T-helper 17 cell (primary cell): ENCODE measurements at places on chromosomes 4 and X.

GRCh38 chrX:12229986-12230385 is 91.7 kb downstream of the FRMPD4 start:
- DNase-seq = no peak

GRCh38 chr4:163595580-163595979 is 101.1 kb downstream of the TMA16 start:
- DNase-seq = no peak

GRCh38 chr4:2712261-2712842 is 43.8 kb downstream of the TNIP2 start:
- no peak for DNase-seq

- no peak for DNase-seq
Measured at GRCh38 chr4:6465955-6466354, 6.5 kb downstream of the PPP2R2C start.

DNA sequence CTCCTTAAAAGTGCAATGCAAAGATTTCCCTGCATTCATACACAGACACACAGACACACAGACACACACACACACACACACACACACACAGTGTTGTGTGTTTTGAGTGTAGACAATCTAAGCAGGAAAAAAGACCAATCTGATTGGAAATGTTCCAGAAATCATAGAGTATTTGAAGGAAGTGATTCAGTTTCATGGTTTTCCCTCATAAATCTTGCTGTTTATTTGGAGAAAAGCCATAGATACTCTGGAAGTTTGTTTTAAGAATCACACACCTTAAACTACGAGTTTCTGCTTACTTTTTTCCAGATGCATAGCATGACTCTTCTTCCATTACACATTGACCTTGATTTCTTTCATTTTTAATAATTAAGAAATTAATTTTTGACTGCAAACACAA is 298.5 kb upstream of the BMP3 start:
- no peak for DNase-seq

DNA sequence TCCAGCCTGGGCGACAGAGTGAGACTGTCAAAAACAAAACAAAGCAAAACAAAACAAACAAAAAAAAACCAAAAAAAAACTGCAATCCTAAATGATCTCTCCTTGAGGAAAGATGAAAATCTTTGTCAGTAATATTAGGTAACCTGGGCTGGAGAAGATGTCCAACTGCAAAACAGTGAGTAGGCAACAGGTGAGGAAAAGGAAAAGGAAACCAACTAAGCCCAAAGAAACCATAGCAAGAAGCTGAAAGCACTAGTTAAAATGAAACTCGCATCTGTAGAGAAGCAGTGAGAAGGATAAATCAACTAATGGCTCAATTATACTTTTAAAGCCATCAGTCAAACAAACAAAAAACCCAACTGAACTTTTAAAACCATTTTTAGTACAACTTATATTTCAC is 54.2 kb downstream of the ENOX2 start:
- no peak for DNase-seq

- no peak for DNase-seq
Measured at GRCh38 chrX:10048076-10048475, 80.9 kb downstream of the CLDN34 start.

DNA sequence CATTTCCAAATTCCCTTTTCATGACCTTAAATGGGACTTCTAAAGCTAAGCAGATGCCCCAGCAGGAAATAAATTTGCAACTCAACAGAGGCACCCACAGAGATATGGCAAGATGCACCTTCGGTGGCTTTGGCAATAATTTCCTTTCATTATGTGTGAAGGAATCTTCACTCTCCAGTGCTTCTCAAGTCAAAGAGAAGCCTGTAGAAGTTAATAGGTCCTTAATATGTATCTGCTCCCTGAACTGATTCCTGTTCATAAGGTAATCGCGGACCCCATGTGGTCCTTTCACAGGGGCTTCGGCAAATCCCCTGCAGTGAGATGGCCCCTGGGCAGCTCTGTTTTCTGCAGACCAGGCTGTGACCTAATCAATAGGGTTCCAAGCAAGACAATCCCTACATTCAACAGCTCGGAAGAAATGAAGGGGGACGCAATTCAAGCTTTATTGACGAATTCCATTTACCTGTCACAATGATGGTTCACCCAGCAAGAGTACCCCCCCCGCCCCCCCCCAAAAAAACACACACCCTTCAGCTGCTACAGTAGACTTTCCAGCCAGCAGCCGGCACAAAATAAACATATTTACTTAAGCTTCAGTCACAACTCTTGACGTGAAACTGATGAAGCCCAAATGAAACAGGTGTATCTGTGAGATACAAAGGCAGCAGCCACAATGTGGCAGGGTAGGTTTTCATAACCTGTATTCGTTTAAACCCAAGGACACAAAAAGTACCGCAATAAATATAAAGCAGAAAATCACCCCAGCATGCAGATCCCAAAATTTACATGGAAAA is 35.3 kb downstream of the FAT1 start:
- DNase-seq = no peak

GRCh38 chr4:169047956-169048355 is 37.9 kb upstream of the CBR4 start:
- DNase-seq = no peak

- no peak for DNase-seq
Measured at GRCh38 chrX:136210243-136210642, 41.0 kb downstream of the MAP7D3 start.

GRCh38 chr4:177393236-177393635 is 49.0 kb downstream of the AGA start:
- DNase-seq = no peak

- no peak for DNase-seq
Measured at GRCh38 chrX:46628460-46629371, 55.2 kb downstream of the CHST7 start.

GRCh38 chr4:61984260-61984909 is 784.3 kb downstream of the ADGRL3 start:
- DNase-seq = no peak

DNA sequence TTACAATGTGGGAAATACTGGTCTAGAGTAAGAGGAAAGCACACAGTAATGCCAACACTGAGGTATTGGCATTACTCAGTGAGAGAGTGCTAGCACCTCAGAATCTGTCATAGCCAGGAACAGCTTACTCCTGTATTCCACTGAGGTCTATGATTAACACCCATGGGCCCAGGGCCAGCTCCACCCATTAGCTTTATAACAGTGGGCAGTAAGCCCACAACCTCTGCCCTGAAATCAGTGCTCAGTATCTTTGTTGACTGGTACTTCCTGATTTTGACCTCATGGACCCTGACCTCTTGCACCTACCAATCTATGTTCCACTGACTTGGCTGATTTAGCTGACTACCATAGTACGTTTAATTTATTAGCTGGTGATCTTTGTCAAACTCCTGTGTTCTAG is 56.1 kb downstream of the LANCL3 start:
- no peak for DNase-seq

DNA sequence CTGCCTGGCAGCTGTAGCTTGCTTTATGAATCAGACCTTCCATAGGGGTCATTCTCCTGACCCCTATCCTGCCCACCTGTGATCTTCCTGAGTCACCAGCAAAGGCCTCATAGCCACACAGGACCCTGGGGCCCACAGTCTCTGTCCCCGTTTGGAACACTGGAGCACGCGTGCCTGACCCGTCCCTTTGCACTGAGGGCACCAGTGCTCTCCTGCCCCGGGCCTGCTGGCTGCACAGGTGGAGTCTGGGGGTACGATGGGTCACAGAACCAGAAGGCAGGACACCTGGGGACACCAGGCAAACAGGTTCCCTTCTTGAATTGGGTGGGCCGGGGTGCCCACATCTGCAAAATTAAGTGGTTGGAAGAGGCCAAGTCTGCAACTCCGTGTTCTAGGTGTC is 97.2 kb downstream of the CPZ start:
- no peak for DNase-seq

DNA sequence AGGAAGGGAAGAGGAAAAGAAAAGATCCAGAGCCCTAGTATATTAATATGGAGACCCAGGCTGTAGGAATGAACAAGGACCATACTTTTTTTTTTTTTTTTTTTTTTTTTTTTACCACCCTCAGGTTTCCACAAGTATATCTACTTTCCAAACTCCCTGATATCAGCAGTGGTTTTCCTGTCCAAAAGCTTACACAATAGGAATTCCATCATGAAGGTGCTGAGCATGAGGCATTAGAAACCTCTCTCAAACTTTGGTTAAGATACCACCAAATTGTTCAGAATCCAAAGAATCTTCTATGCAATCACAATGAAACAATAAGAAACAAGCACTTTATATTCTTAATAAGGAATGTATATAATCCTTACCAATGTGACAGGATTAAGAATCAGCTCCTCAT is 26.5 kb downstream of the RPS6KA3 start:
- no peak for DNase-seq

DNA sequence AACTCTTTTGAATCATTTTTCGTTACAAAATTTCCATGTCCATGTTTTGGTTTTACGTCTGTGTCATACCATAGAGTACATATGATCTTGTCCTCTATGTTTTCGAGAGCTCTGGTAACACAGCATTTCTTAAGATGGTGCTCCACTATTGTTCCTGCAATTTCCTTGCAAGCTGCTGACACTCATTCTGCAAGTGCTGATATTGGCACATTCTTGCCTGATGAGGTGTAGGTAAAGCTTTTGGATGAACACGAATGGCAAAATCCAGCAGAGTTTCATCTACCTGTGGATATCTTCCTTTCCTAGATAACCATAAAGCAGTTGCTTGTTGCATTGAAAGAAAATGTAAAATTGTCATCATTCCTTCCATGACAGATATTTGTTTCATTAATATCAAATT is 41.3 kb downstream of the MAGEB17 start:
- DNase-seq = no peak

DNA sequence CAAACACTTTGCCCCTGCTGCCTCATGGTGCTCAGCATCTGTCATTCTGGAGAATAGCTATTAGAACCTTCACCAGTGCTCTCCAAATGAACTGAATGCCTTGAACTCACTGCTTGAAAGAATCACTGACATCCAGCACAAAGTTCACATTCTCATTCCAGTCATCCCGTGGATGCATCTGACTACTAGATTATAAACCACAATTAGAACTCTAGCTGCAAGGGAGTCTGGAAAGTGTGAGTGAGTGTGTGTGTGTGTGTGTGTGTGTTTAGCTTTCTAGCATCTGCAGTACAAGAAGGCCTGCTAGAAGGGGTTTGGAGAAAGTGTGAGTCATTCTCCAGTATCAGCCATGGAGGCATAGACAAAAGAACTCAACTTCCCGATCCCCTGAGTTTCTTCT is 71.3 kb upstream of the DYNLT3 start:
- DNase-seq = no peak

DNA sequence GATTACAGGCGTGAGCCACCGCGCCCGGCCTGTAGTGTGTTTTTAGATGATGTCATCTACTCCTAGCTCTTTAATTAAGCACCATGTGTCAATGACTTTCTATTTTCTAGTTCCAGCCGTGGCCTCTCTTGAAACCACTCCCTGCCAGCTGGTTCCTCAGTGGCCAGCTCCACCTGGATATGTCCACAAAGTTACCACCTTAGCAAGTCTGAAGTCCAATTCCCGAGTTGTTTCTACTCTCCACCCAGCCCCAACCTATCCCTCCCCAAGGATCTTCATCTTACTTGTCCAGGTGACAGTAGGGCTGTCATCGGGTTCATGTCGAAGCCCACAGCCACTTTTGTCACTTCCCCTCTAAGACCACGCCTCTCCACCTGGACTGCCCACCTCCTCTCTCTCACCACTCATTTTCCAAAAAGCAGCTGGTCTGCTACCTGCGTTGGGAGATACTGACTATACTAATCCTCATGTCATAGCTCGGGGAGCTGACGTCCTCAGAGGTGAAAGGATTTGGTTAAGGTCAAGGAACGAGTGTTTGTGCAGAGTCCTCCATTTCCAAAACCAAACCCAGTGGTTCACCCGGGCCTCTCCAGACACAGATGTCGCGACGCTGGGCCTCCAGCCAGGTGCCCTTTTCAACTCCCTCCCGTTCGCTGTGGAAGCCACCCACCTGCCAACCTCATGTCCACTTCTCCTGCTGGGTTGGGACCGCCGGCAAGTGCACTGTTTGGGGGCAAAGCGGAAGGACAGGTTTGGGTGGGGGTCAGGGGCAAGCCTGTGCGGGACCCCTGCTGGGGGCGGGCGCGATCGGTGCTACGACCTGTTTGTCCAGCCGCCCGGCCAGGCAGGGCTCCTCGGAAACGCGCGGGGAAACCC is 704 bp downstream of the FAM3A start:
- no peak for DNase-seq

DNA sequence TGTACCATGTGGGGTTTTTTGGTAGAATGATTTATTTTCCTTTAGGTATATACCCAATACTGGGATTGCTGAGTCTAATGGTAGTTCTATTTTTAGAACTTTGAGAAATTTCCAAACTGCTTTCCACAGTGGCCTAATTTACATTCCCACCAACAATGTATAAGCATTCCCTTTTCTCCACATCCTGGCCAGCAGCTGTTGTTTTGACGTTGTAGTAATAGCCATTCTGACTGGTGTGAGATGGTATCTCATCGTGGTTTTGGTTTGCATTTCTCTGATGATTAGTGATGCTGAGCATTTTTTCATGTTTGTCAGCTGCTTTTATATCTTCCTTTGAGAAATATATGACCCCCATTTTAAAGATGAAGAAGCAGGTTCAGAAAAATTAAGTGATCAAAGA is 153.7 kb downstream of the CBR4 start:
- DNase-seq = no peak

- no peak for DNase-seq
Measured at GRCh38 chr4:176001151-176002006, 64.3 kb upstream of the WDR17 start.

- no peak for DNase-seq
Measured at GRCh38 chr4:33780952-33781791, 2463.1 kb downstream of the ARAP2 start.

DNA sequence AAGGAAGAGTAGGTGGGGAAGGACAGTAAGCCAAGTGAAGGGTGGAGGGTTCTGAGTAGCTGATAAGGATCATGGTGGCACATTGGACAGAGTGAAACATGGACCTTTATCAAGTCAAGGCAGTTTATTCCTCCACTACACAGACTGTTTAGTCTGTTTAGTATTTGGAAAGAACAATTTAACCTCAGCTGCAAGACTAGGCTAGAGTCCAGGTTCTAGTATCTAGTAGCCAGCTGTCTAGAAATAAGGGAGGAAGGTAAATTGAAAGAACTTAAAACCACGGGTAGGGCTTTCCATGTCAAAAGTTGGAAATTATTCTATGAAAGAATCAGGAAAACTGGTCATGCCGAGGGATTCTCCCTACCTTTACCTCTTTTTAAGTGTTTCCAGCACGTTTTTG is 140.1 kb upstream of the MED14 start:
- no peak for DNase-seq

- DNase-seq = no peak
Measured at GRCh38 chrX:87580862-87581261, 63.3 kb downstream of the KLHL4 start.

GRCh38 chr4:107044170-107044569 is 8.1 kb upstream of the DKK2 start:
- no peak for DNase-seq

GRCh38 chr4:70313736-70314135 is 21.0 kb upstream of the CABS1 start:
- DNase-seq = no peak

DNA sequence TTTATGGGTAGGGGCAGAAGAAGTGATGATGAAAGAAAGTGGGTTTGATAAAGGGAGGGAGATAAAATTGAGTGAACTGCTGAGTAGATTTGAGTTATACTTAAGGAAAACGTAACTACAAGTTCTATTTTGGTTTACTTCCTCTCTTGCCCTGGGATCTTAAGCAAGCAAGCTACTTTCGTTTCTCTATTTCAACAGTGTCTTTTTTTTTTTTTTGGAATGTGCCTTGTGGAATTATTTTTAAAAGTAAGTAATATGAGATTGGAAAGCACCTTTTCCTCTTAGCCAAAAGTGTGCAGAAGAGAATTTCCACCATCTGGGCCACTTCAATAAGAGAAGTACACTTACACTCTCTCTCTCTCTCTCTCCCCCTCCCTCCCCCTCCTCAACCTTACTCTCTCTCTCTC is 16.0 kb upstream of the C4orf36 start:
- DNase-seq = no peak
